ENCODE measurements at places on chromosomes 6 and 20.

DNA sequence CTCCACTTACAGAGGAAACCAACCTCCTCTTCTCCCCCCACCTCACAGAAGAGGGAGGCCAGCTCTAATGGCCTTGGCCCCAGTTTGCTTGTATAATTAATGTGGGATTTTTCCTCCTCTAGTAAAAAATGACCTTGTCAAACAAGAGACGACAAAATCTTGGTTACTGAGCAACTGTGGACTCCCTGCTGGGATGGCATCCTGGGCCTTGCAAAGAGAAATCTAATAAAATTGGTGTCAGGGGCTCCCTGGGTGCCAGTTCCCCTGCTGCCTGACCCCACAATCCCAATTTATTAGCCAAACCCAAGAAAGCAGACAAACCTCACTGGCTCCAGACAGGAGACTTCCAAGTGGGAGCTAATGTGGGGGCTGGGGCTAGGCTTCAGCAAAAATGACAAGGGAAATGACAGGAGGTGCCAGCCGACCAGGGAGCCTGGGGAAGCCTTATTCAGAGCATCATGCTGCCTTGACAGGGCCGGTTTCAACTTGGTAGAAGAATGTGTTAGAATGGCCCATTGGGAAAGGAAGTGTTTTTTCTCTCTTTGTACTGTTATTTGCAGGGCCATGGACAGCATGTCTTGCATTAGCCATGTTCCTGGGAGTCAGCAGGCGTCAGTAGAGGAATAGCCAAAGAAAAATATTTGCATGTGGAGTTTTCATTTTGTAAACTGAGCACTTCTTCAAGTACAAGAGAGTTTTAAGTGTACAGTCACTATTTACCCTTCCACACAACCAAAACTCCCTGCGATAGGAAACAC lies 816.9 kb downstream of the DHX35 start:
- no peak for DNase-seq

DNA sequence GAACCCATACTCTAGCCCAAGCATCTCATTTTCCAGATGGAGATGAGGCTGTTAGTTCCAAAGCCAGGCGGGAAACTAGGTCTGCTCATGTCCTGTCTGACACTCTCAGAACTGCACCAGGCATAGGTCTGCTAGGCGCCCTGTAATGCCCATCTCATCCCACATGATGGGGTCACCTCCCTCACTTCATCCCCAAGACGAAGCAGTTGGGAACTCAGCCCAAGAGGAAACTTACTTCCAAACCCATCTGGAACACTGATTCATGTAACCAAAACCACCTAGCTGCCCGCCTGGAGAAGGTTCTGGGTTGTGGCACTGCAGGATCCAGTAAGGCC lies 119.4 kb upstream of the PRND start:
- no peak for DNase-seq

GRCh38 chr6:107196152-107196551 lies 80.8 kb upstream of the BEND3 start:
- DNase-seq: no peak

- no peak for DNase-seq
Measured at GRCh38 chr6:165944002-165944466, 223.6 kb downstream of the TBXT start.

DNA sequence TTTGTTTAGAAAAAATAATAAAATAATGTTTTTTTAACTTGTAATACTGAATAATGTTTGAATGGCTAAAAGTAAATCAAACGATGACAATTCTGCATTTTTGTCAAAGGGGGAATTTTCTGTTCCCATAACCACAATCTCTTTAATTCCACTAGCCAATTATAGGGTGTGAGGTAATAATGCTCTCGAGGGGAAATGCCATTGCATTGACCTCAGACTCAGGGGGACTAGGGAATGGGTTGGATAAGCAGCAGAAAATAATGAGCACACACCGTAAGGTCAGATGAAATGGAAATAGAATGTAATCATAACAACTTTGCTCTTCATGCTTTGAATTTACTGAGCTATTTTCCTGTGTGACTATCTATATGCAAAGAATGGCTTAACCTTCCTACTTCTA lies 584.7 kb downstream of the RFPL4B start:
- peak; percentile 63 for DNase-seq

DNA sequence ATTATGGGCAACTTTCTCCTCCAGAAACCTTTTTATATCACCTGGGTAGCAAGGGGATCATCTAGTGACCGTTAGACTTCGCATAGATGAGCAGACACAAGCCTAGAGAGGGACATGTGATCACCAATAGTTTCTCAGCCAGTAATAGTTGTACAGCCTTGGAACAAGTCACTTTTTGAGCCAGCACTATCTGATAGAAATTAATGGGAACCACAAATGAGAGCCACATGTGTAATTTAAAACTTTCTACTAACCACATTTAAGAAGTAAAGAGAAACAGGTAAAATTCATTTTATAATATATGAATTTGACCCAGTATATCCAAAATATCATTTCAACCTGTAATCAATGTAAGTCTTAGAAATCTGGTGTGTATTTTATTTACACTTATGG lies 592 bp upstream of the CTNNBL1 start:
- no peak for DNase-seq

GRCh38 chr6:108610957-108611586 lies 50.4 kb downstream of the FOXO3 start:
- DNase-seq: no peak

DNA sequence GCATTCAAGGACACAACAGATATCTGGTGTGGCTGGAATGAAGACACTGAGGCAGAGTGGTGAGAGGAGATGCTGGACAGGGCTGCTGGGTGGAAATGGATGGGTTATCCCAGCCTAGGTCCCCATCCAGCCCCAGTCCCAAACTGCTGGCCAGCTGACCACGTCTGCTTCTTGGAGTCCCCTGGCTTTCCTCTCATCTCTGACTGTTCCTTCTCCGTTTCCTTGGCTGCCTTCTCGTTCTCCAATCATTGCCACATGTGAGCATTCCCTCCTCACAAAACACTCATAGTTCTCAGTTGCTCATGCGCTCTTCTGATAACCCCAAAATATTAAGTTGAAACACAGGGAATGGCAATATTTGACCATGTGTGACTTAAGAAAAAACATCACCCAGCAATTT lies 31.5 kb downstream of the MAFB start:
- DNase-seq: peak; percentile 28

- no peak for DNase-seq
Measured at GRCh38 chr6:33665957-33666356, 44.8 kb downstream of the ITPR3 start.
